ENCODE measurements at places on chromosomes 6 and 20.

GRCh38 chr6:87904011-87904410 lies 143.6 kb upstream of the SPACA1 start:
- no peak for DNase-seq

DNA sequence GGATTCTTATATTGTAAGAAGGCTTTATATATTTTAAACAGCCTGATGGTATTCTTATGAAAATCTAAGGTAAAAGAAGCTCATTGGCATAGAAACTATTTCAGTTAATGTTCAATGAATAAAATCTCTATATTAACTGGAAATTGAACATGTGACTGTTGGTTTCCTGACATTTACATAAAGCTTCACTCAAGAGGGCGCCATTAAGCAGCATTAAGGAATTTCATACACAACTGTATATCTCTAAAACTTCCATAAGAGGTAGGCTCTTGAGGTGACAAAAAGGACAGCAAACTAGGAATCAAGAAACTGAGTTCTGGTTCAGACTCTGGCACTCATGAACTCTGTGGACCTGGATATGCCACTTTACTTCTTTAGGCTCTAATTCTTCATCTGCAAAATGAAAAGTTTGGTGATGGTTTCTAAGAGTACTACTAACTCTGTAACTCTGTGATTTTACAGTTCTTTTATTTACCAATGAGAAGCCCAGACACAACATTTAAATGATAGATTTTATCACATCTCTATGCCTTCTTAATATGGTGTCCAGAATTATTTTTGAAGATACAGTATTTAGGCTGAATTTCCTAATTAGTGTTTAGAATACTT lies 147.5 kb downstream of the FLRT3 start:
- no peak for DNase-seq

DNA sequence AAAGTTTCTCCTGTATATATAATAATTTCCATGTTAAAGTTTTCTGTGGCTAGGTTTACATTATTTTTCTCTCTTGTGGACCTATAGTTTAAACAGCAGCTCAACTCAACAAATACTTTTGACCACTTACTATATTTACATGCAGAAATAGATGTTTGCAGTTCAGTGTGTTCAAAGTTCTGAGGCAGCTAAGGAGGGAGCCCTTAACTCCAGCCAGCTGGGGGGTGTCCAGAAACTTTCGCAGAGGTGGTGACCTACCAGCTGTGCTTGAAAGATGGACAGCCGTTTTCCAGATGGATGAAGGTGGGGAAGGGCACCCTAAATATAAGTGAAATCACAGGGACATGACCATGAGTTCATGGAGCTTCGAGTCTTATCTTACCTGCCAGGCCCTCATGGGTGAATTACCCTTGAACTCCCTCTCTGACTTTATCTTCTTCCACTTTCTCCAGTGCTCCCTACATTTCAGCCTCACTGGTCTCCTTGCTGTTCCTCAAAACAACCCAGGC lies 33.4 kb downstream of the DHX35 start:
- no peak for DNase-seq

- no peak for DNase-seq
Observed at GRCh38 chr20:10970109-10970508, 296.3 kb upstream of the JAG1 start.

GRCh38 chr6:130848945-130849344 lies 21.7 kb downstream of the SMLR1 start:
- no peak for DNase-seq

- DNase-seq, result no peak
Observed at GRCh38 chr6:26016245-26016962, 53.8 kb downstream of the TRIM38 start.

DNA sequence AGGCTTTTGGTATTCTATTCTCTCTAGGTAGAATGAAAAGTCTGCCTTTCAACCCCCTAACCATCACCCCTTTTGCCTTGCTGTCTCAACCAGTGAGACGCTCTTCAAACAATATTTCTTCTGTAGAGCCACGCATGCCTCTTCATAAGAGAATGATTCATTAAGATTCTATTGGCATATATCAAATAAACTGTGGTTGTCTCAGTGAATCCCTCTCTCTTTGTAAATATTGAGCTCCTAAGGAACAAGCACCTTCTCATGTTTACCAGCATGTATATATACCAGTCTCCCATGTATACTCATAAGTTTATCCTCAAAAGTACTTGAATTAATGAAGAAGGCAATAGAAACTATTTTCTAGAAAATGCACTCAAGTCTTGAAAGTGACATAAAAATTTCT lies 90.6 kb downstream of the HAO1 start:
- DNase-seq, result no peak

GRCh38 chr6:156582509-156582992 lies 194.6 kb upstream of the ARID1B start:
- no peak for DNase-seq

DNA sequence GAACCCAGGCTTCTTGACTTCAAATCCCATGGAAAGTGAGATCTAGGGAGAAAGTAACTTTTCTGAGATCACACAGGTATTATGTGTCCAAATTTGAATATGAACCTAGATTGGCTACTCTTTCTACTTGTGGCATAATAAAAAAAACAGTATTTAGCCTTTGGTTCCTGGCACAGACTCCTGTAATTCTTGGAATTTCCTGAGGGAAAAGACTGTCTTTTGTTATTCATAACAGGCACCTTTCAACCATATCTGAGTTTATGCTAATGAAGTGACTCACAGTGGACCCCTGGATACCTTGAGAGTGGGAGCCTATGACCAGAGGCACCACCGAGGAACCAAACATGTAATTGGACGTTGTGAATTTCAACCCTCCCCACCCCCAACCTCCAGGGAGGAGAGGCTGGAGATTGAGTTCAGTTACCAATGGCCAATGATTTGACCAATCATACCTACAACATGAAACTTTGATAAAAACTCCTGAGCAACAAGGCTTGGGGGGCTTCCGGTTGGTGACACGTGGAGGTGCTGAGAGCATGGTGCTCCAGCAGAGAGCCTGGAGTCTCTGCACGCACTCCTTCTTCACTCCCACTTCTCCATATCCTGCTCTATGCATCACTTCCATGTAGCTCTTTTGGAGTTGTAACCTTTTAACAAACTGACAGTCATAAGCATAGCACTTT lies 48.8 kb downstream of the LAMA4 start:
- no peak for DNase-seq
